ENCODE measurements at places on chromosomes 4 and X.

- DNase-seq = no peak
Measured at GRCh38 chr4:135510582-135510981, 1309.0 kb upstream of the PABPC4L start.

DNA sequence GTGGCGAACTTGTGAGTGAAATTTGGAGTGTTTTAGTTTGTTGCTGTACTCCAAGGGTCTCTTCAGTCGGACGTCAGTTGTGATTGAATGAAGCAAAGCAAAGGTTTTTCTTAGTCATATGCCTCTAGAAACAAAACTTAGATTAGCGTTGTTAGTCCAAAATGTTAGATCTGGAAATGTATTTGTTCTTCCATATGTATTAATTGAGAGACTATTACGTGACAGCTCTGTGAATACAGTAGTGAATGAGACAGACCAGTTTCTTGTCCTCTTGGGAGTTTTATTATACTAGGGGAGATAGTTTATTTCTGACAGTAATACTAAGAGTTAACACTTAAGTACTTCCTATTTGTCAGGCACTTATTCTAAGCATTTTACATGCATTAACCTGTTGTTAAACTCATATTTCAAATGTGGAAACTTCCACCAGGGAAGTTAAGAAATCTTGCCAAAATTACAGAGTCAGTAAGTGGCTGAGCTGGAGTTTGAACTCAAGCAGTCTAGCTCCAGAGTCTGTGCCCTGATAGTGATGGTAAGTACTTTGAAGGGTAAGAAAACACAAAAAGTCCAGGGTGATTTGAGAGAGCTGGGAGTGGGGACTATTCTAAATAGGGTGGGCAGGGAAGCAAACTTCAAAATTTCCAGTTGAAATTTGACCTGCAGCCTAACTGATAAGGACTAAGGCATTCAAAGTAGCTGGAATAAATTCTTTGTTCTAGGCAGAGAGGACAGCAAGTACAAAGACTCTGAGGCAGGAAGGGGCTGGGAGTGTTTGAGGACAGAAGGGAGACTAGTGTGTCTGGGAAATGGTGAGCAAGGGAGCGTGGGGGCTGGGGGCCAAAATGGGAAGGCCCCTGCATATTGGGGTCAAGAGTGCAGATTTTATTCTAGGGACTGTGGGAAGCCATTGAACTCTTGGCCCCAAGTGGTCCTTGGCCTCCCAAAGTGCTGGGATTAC is 17.0 kb downstream of the ADD1 start:
- no peak for DNase-seq

- DNase-seq = no peak
Measured at GRCh38 chr4:107743532-107743931, 23.5 kb upstream of the PAPSS1 start.

GRCh38 chr4:87846226-87846625 is 13.5 kb downstream of the MEPE start:
- no peak for DNase-seq

- no peak for DNase-seq
Measured at GRCh38 chrX:40084471-40085101, 13.2 kb downstream of the BCOR start.

DNA sequence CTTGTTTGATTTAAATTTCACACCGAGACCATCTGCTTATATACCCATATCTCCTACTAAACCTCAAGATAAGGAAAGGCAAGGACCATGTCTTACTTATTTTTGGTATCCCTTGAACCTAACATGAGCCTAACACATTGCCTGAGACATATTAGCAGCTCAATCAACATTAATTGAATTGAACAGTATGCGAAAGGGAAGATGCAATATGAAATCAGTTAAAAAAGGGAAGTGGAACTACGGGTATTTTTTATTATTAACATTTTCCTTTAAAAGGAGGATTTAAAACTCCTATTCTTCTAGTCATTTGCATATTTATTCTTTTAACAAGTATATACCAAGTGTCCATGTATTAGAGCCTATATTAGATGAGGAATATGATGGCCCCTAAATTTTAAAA is 197.0 kb downstream of the CAMK2D start:
- DNase-seq = no peak

DNA sequence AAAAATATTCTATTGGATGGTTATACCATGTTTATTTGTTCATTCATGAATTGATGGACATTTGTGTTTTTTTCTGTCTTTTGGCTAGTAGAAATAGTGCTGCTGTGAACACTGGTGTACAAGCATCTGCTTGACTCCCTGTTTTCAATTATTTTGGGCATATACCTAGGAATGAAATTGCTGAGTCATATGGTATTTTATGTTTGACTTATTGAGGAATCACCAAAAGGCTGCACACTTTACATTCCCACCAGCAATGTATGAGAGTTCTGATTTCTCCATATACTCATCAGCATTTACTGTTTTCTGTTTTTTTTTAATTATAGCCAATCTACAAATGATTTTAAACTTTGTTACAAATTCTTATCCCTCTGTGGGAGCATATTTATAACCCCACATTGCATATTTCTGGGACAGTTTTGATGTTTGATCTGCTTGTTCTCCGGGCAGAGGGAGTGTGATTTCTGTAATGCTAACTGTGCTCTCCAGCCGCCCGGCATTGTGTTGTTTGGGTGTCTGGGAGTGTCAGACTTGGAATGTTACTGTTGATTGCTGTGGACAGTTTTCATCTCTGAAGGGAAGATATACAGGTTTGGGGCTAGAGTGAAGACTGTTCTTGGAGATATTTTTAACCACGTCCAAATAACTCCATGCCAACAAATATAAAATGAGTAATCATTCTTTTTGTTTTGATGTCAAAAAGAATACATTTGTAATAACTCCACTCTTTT is 60.5 kb upstream of the PGRMC2 start:
- no peak for DNase-seq

DNA sequence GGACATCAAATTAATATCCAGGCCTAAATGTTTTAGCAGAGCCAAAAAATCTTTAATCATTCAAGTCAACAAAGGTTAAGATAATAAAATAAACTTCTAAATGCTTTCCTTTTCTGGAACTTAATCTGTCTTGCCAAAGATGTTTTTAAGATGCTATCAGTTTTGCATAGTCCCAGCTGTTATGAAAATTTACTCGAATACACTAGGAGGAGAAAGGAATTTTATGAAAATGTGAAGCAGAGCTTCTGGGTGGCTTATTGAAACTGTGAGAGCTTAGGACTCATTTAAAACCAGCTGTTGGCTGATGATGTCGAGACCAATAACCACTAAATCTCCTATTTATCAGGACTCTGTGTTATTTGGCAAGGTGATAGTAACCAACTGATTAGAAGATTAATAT is 202.2 kb upstream of the ETNPPL start:
- no peak for DNase-seq

- DNase-seq = no peak
Measured at GRCh38 chr4:133147921-133148689, 989 bp upstream of the PCDH10 start.

GRCh38 chr4:48752246-48752645 is 27.8 kb downstream of the FRYL start:
- DNase-seq = no peak

Data from NK-92 treated with Interleukin-12 subunit alpha and Interleukin-12 subunit beta, amount 100 ng/mL, for 24 hours (cell line).